Forelimb muscle (tissue), 1 donor: ENCODE measurements at places on chromosomes 1 and 21.

DNA sequence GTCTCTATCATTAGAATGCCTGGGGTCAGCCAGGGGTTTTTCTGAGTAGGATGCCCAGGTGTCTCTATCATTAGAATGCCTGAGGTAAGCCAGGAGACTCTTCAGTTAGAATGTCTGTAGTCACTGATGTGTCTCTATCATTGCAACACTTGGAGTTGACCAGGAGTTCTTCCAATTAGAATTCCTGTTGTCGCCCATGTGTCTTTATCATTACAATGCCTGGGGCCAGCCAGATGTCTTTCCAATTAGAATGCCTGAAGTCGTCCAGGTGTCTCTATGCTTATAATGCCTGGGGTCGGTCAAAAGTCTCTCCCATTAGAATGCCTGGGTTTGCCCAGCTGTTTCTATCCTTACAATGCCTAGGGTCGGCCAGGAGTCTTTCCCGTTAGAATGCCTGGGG lies 55.8 kb downstream of the RNF187 start:
- DNase-seq = no peak

DNA sequence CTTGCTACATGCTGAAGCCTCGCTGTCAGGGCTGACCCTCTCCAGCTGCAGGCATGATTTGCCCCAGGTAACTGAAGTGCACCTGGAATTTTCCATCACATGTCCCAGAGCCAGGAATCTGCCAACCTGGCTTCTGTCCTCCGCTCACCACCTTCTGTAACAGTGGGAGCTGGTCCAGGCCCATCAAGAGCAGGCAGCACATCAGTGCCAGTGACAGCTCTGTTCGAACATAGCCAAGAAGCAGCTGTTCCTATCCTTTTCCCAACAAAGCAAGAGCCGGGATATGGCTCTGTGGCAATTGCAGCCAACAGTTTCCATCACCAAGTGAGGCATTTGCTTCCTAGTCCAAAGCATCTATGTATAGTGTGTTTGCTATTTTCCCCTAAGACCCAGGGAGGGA lies 42.2 kb upstream of the KANK4 start:
- DNase-seq = no peak

DNA sequence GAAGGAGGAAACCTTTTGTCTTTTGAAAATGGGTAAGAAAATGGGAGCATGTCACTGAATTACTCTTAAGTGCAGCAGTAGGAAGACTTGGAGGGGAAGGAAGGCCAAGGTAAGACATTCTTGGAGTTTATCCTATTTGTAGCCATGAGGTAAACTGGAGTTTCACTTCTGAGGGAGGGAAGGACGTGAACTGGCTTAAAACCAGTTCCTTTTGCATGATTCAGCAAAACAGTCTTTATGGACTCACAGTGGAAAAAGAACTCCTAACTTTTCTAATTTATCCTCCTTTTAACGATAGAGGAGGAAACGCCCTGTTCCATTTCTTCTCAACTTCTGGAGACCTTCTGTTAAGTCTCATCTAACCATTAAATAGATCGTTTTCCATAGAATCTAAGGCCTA lies 2.5 kb downstream of the PRDX6 start:
- DNase-seq = no peak

GRCh38 chr1:219329578-219329977 lies 155.9 kb downstream of the LYPLAL1 start:
- DNase-seq = no peak

DNA sequence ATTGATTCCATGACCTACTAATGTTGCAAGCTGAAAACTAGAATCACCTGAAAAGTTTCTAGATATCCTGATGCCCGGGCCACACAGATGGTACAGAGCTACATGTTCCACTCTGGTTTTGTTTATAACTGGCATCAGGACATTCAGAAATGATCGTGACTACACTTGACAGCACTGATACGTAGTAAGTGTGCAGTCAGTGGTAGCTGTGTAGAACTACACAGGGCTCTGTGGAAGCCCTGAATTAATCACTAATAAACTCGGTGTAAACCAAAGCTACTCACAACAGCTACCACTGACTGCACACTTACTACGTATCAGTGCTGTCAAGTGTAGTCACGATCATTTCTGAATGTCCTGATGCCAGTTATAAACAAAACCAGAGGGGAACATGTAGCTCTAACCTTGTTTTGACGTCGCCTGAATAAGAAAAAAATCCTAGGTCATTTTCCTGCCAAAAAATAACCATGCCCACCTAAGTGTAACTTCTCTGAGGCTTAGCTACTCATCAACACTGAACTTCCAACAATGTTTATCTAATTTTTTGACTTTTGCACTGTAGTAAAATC lies 149.7 kb downstream of the TGFBR3 start:
- no peak for DNase-seq

- DNase-seq = no peak
Observed at GRCh38 chr1:207032528-207033017, at the start of gene C1orf116. C1orf116 (minus strand) TSS chr1:207032756; CDS start chr1:207027598, 5,158 bp downstream.

DNA sequence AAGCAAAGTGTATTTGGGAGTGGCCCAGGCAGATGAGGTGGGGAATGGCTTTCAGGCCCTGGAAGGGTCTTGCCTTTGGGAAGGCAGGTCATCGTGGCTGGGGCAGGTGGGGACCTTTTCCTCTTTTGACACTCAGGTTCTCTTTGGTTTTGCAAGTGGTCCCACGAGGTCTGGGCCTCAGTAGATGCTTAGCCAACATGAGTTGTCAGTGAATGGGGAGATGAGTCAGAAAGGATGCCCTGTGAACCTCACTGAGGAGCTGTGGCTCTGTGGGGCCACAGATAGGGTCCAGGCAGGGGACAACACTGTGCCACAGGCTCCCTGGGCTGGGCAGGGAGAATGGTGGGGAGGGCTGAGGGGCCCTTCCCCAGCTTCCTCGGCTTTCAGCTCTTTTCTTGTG lies 19.0 kb downstream of the ARHGEF10L start:
- no peak for DNase-seq

- no peak for DNase-seq
Observed at GRCh38 chr1:212484701-212485570, 52.2 kb downstream of the NENF start.

GRCh38 chr1:99490031-99490430 lies 155.9 kb upstream of the PALMD start:
- DNase-seq = no peak

- DNase-seq = no peak
Observed at GRCh38 chr1:199545780-199546179, 481.7 kb upstream of the NR5A2 start.

DNA sequence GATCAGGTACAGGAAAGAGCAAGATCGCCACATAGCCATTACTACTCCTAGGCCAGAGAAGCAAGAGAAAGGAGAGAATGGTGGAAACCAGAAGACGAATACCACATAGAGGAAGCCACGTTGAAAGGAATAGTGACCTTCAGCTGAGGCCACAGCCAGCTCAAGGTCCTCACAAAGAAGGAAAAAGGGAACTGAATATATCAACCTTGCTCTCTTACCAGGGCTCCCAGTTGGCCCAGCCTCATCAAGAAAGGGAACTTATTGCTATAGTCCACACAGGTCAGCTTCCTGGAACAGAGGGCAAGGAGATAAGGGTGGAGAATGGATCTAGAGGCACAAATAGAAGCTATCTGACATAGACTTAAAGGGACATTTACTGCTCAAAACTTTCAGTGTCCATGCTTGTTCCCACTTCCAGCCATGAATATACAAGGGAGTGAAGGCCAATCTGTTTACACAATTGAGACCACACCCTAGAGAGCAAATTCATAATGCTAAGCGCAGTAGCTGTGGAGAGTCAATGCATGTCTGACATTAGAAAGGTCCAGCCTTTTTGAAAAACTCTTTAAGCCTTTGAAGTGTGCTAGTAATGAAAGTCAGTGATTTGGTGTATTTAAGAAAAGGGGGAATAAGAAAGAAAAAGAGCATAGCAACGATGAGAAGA lies 120.7 kb upstream of the ZC3H11B start:
- no peak for DNase-seq

GRCh38 chr1:50266509-50266908 lies 156.7 kb downstream of the DMRTA2 start:
- no peak for DNase-seq

DNA sequence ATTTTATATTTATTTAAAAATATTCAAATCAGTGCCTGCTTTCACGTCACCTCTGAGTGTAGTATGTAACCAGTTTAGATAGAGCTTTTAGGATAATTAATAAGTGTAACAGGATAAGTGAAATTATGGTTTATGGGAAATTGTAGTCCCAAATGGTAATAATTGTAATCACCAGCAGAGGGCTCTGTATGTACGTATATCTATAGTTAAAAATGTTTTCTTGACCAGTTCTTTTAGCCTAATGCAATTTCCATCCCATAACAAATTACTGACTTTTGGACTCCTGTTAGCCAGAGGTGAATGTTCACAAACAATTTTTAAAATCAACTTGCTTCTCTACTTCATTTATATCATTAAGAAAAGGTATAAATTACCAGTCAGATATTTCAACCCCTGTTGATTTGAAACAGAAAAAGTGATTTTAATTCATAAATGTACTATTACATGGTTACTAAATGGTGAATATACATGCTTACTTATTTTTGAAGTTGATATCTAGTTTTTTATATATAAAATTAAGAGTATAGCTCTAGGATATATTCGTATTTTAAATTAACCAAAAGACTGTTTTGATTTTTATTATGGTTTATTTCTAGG lies 25.3 kb downstream of the SLC30A7 start:
- peak; percentile 26 for DNase-seq

DNA sequence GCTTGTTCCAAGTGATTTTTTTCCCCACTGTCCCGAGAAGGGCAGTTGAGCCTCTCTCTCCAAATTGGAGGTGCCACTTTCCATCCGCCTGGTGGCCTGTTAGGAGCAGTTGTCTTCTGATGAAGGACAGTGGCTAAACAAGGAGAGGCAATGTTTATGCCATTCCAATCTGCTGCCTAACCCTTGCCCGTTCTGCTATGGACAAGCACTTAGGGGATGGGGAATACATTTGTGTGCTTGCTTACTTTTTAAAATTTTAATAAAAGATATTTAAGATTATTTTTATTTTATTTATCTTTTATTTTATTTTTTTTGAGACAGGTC lies 12.0 kb downstream of the COQ8A start:
- DNase-seq = no peak

DNA sequence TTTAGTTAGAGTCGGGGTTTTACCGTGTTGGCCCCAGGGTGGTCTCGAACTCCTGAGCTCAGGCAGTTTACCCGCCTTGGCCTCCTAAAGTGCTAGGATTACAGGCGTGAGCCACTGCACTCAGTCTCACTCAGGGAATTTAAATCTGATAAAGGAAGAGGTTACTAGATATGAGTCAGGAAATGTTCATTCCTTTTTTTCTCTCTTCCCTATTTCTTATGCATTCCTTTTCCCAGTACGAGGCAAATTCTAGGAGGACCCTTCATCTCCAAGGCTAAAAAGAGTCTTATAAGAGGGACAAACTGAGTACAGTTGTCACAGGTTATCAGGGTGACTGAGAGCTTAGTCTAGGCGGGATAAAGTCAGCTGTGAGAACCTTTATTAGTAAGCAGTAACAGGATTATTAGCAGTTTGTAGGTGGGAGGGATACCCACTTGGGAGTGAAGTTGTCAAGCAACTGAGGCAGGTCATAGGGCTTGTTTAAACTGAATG lies 9.1 kb downstream of the MACF1 start:
- DNase-seq = no peak

GRCh38 chr1:2788506-2789163 lies 12.9 kb downstream of the TTC34 start:
- DNase-seq = no peak

DNA sequence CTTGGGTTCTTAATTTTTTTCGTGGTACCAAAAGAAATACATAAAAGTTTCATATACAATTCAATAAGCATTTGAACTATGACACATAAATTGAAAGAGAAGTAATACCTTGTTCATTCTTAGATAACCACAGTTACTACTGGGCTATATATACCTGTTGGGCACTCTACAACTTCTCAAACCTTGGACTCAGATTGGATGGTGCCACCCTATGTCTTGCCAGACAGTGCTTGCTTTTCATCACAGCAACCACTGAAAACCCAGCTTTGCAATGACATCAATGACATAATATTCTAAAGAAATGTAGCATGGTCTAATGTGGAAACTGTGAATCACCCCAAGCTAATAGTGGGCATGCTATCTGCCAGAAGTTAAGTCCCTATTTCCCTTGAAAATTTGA lies 62.8 kb upstream of the DPH5 start:
- no peak for DNase-seq

- DNase-seq = no peak
Observed at GRCh38 chr21:15289896-15290841, 225.4 kb upstream of the NRIP1 start.

DNA sequence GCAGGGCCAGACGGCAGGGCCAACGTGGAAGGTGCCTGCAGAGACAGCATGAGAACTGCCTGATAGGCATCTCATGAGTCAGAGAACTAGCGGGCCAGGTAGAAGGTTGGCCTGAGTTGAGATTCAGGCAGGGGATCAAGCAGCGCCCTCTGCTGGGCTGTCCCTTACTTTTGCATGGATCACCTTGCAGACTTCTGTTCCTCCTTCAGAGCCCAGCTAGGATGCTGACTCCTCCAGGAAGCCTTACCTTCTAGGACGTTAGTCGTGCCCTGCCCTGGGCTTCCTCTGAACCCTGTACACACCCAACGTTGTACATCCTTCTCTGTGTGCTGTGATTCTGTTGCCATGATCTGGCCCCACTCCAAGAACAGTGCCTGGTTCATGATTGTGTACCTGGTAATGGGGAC lies 231.3 kb upstream of the VAMP3 start:
- no peak for DNase-seq
